ENCODE measurements at places on chromosomes 3 and 15.

DNA sequence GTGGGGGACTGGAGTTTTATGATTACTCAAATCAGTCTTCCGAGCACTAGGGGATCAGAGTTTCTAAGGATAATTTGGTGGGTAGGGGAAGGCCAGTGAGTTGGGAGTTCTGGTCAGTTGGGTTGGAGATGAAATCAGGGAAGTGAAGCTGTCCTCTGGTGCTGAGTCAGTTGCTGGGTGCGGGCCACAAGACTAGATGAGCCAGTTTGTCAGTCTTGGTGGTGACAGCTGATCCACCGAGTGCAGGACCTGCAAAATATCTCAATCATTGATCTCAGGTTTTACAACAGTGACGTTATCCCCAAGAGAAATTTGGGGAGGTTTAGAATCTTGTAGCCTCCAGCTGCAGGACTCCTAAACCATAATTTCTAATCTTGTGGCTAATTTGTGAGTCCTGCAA lies 249.4 kb downstream of the FAM43A start:
- no peak for DNase-seq

DNA sequence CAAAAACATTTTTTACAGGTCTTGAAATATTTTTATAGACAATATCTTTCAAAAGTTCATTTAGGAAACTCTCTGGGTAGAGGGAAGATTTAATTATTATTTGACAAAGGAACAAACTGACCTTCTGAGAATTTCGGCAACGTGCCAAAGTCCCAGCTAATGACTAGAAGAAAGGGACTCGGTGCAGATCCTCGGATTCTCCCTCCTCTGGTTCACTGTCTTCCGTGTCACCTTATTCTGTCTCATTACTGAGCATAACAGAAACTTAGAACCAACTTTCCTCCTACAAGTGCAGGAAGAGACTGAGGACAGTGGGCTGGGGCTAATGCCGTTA lies 339.1 kb downstream of the MECOM start:
- DNase-seq = no peak

GRCh38 chr3:140311428-140311827 lies 366.4 kb upstream of the TRIM42 start:
- no peak for DNase-seq

GRCh38 chr15:79007066-79007465 lies 62.2 kb upstream of the CTSH start:
- DNase-seq = peak; percentile 73

DNA sequence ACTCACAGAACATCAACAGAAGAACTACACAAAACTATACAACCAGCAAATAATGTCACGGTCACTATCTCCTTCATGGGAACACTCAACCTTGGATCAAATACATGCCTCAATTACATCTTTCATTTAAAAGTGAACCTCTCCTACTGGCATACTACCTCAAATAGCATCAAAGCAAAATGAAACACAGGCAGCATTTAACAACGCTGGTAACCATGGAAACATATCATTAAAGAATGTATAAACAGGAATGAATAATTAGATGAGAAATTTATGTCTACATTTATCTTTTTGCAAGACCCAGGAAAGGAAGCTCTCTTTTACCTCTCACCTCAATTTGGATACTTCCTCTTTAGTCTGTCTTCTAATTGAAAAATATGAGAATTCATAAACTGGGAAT lies 172.4 kb downstream of the SPATA16 start:
- no peak for DNase-seq

GRCh38 chr15:88622605-88622975 lies 1.4 kb downstream of the AEN start:
- DNase-seq = no peak

- DNase-seq = peak; percentile 72
Observed at GRCh38 chr3:152508705-152509104, 240.0 kb downstream of the MBNL1 start.

DNA sequence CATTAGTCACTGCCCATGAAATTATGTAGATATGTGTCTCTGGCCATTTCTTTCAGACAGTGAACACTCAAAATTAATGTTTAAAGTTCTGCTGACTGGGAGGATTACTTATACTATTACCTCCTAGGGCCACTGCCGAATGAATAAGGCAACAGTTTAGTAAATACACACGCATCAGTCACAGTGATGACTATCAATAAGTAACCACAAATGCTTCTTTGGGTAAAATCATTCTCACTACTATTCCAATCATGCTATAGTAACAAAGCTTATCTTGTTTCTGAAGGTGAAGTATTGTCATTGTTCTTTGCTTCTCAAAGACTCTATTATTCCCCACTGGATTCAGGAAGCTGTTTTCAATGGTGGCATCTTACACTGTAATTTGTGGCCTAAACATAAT lies 478.8 kb downstream of the EPHA3 start:
- DNase-seq = no peak

GRCh38 chr3:47989981-47990440 lies 26.2 kb downstream of the MAP4 start:
- peak; percentile 88 for DNase-seq

DNA sequence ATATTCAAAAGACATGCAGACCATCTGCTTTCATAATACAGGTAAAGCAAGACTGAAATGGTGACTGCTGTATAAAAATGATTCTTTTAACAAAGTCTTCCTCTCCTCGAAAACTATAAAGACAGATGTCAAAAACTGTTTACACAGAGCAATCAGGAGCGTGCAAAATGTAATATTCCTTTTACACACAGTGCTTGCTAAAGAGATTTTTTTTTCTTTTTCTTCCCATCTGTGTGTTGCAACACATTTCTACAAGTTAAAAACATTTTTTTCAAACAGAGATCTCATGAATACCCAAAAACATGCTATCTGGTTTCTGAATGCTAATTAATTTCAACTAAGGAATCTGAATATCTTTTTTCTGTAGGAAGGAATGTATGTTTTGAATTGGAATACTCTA lies 22.1 kb downstream of the SATB1 start:
- no peak for DNase-seq

GRCh38 chr3:50587373-50587772 lies 18.1 kb downstream of the HEMK1 start:
- DNase-seq = no peak

GRCh38 chr3:39208463-39209055 lies 16.2 kb upstream of the XIRP1 start:
- peak; percentile 53 for DNase-seq

- DNase-seq = no peak
Observed at GRCh38 chr15:67834581-67835296, 5.1 kb downstream of the RNU6-1 start.

DNA sequence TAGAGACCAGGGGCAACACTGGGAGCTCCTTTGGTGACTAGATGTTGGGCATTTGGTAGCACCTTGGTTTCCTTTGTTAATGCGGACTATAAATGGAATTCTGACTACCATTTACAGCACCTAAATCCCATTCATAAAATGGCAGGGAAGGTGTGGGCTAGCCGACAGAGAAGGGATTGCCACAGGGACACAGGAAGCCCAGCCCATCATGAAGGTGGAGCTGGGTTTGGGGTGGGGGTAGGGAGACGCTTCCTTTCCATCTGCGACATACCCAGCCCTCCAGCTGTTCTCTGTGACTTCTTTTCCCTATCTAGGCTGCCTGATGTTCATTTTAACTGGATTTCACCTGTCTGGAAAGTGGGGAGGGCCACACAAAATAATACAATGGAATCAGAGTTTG lies 21.0 kb downstream of the ABHD2 start:
- DNase-seq = no peak

GRCh38 chr15:31266712-31267111 lies 59.9 kb upstream of the KLF13 start:
- no peak for DNase-seq

- DNase-seq = no peak
Observed at GRCh38 chr3:151305775-151306151, 10.9 kb downstream of the GPR87 start.

- DNase-seq = peak; percentile 71
Observed at GRCh38 chr3:94249491-94250079, 186.7 kb downstream of the NSUN3 start.
